Left kidney (tissue), 8 donors: ENCODE measurements at places on chromosomes 6 and 20.

DNA sequence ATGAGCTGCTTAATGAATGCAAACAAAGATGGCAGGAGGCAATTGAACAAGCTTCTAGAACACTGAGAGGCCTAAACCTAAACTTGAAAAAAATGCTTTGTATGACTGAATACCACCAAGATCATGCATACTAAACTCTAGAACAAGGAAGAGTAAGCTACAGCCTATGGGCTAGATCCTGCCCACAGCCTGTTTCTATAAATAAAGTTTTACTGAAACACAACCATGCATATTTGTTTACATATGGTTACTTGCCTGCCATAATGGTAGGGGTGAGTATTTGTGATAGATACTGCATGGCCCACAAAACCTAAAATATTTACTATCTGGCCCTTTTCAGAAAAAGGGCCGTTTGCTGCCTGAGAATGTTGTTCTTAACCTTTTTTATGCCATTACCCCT lies 37.0 kb downstream of the ZFP64 start:
- no peak for DNase-seq

DNA sequence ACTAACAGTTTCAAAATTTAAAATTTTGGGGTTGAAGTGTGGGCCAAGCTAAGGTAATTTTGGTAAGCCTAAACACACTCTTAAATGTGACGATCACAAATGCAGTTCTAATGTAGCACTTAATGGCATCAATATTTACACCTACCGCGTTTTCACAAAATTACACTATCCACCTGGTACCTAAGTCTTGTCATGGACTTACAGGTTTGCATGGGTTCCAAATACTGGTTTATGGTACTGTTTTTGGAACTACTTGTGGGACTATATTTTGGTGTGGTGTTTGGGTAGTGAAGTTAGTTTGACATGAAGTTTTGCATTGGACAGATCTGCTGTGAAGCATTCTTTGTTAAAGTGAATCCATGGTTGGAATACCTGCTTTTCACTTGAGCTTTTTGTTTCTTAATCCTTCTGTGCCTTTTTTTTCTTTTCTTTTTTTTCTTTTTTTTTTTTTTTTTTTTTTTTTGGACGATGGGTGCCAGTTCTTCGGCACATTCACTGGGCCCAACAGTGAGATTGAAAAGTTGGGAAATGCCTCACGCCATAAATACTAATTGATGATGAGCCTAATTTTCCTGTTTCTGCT lies 6.5 kb downstream of the SRSF3 start:
- DNase-seq: no peak

DNA sequence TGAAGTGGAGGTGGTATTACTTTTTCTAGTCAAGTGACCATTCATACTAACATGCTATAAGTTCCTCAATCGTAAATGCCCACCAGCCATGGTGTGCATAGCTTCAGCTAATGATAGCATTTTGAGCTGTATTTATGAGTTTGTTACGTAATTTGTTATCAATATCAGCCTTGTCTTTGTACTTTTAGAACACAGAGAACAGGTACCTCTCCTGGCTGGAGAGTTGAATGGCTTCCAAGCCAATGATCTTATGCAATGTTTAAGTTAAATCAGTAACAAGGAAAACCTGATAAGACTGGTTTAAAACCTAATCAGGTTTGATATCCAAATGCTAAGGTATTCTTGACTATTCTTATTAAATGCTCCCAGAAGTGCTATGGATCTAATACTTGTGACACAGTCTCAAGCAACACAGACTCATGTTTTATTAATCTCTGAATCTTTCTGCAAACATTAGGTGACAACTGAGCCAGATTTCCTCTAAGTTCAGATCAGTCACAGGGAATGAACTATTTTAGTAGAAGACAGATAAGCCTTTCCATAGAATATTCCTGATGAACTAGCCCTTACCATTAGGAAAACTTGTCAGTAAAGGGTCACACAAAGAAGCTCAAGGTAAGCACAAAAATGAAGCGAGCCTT lies 154.8 kb downstream of the PTPRK start:
- no peak for DNase-seq

- DNase-seq: no peak
Observed at GRCh38 chr20:25040438-25040831, 17.5 kb downstream of the ACSS1 start.

GRCh38 chr20:10590950-10591671 lies 82.7 kb downstream of the JAG1 start:
- no peak for DNase-seq

DNA sequence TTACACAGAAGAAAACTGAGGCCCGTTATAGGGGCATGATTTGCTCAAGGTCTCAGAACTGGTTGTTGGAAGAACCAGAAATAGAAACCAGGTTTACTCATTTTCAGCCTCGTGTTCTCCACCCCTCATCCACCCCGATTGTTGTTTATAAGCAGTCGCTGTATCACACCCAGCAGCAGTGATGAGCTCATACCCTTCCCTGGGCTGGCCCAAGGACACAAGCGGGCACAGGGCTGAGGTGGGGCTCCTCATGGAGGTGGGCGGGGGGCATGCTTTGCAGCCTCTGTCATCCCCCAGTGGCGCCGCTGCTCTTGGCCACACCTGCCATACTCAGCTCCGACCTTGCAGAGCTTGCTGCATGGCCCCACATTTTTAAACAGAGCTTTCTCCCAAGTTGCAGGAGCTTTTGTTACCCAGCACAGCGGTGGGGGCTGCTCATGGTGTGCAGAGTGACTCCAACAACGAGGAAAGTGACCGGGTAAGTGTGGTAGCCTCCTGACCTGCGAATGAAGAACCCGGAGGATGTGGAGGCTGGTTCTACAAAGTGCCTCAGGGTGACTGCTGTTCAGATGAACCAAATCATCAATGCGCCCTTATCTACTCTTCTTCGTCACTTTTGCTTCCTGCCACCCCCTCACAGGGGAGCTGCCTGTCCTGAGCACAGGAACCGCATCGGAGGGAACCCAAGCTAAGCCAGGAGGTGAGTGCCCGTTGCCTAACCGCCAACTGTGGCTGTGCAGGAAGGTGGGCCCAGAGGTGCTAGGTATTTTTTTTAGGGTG lies 43.6 kb upstream of the NKX2-2 start:
- DNase-seq: no peak
